ENCODE measurements at places on chromosomes 7 and 10.

- DNase-seq: no peak
These were observed 145.0 kb upstream of the CHST15 start for GRCh38 chr10:124238367-124238766.

DNA sequence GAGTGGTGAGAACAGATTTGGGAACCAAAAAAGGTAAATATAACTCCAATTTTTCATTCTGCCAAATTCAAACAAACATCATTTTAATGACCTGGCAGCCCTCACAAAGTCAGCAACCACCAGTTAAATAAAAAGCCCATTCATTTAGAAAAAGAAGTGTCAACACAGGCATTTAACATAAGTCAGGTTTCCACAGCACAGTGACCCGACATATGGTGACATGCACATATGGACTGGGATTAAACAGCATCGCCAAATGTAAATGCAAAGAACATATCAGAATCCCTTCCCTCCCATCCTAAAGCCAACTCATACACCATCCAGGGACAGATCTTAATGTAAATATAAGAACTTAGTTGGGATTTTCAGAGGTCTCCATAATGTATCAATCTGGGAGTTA, 293.2 kb downstream of the FGFR2 start:
- DNase-seq: no peak

- no peak for DNase-seq
These were observed 51.7 kb upstream of the RET start for GRCh38 chr10:43024942-43025700.

- DNase-seq: no peak
These were observed 55.3 kb downstream of the INPP5A start for GRCh38 chr10:132592790-132593383.

DNA sequence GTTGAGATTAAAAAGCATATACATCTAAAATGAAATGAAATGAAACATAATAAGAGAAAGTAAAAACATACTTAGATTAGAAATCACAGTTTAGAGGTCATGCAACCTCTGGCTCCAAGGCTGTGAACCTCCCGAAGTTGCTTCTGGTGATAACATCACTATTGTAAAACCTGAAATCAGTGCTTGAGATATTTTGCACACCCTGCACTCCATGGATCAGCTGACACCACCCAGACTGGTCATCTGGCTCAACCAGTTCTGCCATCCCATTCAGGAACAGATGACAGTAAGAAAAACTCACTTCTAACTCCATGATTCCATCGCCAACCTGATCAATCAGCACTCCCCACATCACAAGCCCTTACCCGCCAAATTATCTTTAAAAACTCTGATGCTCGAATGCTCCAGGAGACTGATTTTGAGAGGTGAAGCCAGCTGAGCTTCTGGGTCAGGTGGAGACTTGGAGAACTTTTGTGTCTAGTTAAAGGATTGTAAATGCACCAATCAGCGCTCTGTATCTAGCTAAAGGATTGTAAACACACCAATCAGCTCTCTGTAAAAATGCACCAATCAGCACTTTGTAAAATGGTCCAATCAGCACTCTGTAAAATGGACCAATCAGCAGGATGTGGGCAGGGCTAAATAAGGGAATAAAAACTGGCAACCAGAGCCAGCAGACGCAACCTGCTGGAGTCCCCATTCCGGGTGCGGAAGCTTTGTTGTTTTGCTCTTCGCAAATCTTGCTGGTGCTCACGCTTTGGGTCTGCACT, 162.6 kb upstream of the MAGI2 start:
- DNase-seq: no peak

DNA sequence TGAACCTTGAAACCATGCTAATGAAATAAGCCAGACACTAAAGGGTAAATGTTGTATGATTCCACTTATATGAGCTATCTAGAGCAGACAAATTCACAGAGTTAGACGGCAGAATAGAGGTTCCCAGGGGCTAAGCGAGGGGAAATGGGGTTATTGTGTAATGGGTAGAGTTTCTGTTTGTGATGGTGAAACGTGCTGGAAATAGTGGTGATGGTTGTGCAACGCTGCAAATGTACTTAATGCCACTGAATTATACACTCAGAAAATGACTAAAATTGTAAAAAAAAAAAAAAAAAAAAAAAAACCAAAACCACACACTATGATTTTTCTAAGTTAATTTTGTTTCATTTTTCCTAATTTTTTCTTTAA, 30.0 kb downstream of the SFXN4 start:
- DNase-seq: no peak

- DNase-seq: no peak
These were observed 51.4 kb downstream of the ADARB2 start for GRCh38 chr10:1685699-1686490.

Measured in head of caudate nucleus (tissue), 42 donors.